Mesangial cell (primary cell): ENCODE measurements at places on chromosomes 6 and 20. TPM values are rescaled to one million over a fixed set of nuclear protein-coding genes. Genes with fewer than 3 reads are reported as not detected.

The GABRR1 gene
- total RNA-seq = not detected in 2 replicates

The FNDC11 gene
- total RNA-seq = 0.16 and 1.1 TPM in 2 replicates

The RIPOR3 gene
- 0.33 and 0.63 TPM in 2 replicates for total RNA-seq

The NTSR1 gene
- not detected in 2 replicates for total RNA-seq

The CASS4 gene
- 0.38 TPM in 1 of 2 replicates, not detected in the other for total RNA-seq

The GCNT2 gene
- total RNA-seq = 4.4 and 5.2 TPM in 2 replicates

The ARMH2 gene
- not detected in 2 replicates for total RNA-seq

The SCGN gene
- total RNA-seq = not detected in 2 replicates

The MRAP2 gene
- under 0.01 and 0.13 TPM in 2 replicates for total RNA-seq
